ENCODE measurements at places on chromosomes 3 and 15.

DNA sequence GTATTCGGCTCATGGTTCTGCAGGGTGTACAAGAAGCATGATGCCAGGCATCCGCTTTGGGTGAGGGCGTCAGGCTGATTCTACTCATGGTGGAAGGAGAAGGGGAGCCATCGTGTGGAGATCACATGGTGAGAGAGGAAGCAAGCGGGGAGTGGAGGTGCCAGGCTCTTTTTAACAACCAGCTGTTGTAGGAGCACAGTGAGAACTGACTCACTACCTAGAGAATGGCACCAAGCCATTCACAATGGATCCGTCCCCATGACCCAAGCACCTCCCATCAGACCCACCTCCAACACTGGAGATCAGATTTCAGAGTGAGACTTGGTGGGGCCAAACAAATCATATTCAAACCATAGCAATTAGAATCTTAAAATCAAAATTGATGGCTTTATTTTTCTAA lies 259.8 kb upstream of the CTDSPL start:
- no peak overlapping the region for H3K4me3 ChIP-seq
- DNase-seq = no peak
- H3K36me3 ChIP-seq = peaks cover 23% of the 10 kb centered on the region
- no peak overlapping the region for H3K27ac ChIP-seq

GRCh38 chr3:69558912-69559311 lies 173.0 kb upstream of the FRMD4B start:
- peaks cover 9% of the 10 kb centered on the region for H3K27me3 ChIP-seq
- no peak overlapping the region for H3K4me3 ChIP-seq
- H3K27ac ChIP-seq = no peak overlapping the region
- no peaks in the 10 kb centered on the region for H3K4me1 ChIP-seq
- H3K36me3 ChIP-seq = no peaks in the 10 kb centered on the region
- DNase-seq = no peak

GRCh38 chr3:82978368-82978767 lies 1216.9 kb upstream of the GBE1 start:
- peaks cover 2% of the 10 kb centered on the region for H3K27me3 ChIP-seq
- no peak for DNase-seq
- H3K4me3 ChIP-seq = no peak overlapping the region
- no peak overlapping the region for H3K27ac ChIP-seq
- H3K36me3 ChIP-seq = no peaks in the 10 kb centered on the region
- no peaks in the 10 kb centered on the region for H3K4me1 ChIP-seq

GRCh38 chr3:60948488-60948887 lies 302.8 kb downstream of the FHIT start:
- no peaks in the 10 kb centered on the region for H3K36me3 ChIP-seq
- H3K27me3 ChIP-seq = no peaks in the 10 kb centered on the region
- DNase-seq = no peak
- H3K4me1 ChIP-seq = no peaks in the 10 kb centered on the region
- no peak overlapping the region for H3K4me3 ChIP-seq
- H3K27ac ChIP-seq = no peak overlapping the region

DNA sequence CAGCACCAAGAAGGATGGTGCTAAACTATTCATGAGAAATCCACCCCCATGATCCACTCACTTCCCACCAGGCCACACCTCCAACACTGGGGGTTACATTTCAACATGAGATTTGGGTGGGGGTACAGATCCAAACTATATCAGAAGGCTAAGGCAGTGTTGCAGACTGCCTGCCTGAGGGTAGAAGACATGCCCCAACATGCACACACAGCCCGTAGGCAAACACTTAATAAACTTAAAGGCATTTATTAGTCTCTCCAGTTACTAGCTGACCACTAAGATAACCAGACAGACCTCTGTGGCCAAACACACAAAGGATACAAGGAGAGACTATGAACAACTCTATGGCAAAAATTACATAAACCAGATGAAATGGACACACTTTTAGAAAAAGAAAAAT lies 10.2 kb downstream of the FAM162A start:
- no peak overlapping the region for H3K4me3 ChIP-seq
- peaks cover 8% of the 10 kb centered on the region for H3K27me3 ChIP-seq
- no peak for DNase-seq
- peak overlapping the region; percentile 72 for H3K27ac ChIP-seq
- peaks cover 17% of the 10 kb centered on the region for H3K4me1 ChIP-seq

DNA sequence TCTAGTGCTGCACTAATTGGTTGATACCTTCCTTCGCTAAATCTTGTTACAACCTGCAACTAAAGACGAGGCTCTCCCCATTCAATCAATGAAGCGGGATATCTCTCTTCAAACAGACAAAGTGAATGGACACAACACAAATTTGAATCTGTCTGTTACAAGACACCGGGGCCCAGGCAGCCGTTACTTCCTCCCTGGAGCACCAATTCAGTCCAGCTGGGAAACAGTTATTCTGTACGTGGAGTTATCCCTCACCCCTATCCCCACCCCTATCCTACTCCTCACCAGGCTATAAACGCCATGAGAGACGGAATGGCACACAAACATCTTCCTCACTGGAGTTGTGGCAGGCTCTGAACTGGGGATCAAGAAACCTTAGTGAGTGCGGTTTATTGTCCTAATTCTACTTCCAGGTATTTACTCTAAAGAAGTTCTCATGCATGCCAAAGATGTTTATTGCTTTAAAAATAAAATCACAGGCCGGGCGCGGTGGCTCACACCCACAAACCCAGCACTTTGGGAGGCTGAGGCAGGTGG lies 181.8 kb downstream of the FOXP1 start:
- no peak overlapping the region for H3K4me3 ChIP-seq
- peak overlapping the region; percentile 96 for H3K27ac ChIP-seq
- DNase-seq = no peak
- H3K27me3 ChIP-seq = no peaks in the 10 kb centered on the region
- H3K36me3 ChIP-seq = peaks cover 22% of the 10 kb centered on the region

DNA sequence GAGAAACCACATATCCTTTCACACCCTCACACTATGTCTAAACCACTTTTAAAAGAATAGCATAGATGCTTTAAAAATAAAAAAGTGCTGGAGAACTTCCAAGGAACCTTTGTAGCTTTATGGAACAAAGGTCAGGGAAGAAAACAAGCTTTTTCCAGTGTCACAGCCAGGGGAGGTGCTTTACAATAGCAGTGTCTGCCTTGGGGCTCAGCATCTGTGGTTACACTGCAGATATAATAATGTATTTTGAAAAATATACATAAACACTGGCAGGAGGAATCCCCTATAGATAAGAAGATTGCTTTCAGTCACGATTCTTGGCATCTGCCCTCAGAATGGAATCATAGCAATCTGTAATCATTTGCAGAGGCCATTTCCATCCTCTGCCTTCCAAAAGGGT lies 362.4 kb upstream of the LRRC3B start:
- H3K4me3 ChIP-seq = no peak overlapping the region
- H3K36me3 ChIP-seq = no peaks in the 10 kb centered on the region
- no peaks in the 10 kb centered on the region for H3K4me1 ChIP-seq
- no peaks in the 10 kb centered on the region for H3K27me3 ChIP-seq
- no peak for DNase-seq

DNA sequence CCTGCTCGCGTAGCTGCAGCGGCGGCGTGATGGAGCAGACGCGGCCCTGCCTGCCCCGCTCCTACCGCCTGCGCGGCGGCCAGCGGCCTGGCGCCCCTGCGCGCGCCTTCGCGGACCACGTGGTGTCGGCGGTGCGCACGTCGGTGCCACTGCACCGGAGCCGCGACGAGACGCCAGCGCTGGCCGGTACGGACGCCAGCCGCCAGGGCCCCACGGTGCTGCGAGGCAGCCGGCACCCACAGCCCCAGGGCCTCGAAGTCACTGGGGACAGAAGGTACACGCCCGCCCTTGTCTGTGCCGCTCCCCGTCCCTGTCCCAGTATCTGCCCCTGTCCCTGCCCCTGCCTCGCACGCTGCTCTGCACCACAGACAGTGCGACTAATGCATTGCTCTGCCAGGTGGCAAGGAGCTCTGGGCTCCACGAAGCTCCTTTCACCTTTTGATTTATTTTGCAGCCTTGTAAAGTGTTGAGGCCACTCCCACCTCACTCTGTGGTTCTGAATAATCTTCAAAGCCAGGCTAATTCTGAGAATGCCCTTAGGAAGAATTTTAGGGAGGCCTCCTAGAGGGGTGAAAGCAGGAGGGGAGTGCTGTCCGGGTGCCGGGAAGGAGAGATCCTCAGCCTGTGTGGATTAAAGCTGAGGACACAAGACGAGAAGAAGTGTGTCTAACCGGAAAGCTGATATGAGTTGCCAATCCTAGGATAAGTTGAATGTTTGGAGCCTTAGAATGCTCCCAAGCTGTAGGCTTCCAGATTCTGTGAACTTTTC lies 100.0 kb downstream of the THSD4 start:
- peaks cover 7% of the 10 kb centered on the region for H3K27me3 ChIP-seq
- H3K4me3 ChIP-seq = no peak overlapping the region
- H3K4me1 ChIP-seq = peaks cover 7% of the 10 kb centered on the region
- peaks cover 16% of the 10 kb centered on the region for H3K36me3 ChIP-seq
- H3K27ac ChIP-seq = peak overlapping the region; percentile 56

DNA sequence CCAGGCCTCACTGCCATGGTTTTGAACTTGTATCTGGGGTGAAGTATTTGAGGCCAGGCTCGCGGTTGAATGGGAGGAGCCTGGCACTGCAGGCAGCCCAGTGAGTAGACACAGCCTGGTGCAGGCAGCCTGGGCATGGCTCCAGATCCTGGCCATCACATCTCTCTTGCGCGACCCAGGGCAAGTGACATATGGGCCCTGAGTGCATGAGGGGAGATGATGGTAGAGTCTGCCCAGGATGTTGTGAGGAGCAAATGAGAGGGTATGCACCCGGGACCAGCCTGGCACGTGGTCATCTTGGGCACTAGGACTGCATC lies 103.5 kb downstream of the TBC1D2B start:
- peaks cover 8% of the 10 kb centered on the region for H3K27me3 ChIP-seq
- no peak overlapping the region for H3K27ac ChIP-seq
- DNase-seq = no peak
- no peak overlapping the region for H3K4me3 ChIP-seq

DNA sequence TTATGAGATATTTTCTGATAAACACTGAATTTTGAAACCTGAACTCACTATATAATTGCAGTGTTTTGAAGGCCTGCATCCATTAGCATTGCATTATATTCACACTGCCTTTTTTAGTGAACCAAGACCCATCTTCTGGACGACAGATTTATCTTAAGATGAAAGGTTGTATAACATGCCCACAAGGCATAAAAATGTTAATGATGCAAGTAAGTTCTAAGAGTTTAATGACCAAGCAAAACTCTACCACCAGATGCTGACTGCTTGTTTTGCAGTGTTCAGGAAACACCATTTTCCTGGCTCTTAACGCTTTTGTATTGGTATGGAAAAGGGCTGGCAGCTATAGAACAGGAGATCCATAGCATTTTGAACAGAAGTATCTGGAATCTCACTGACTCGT lies 46.1 kb downstream of the USP50 start:
- DNase-seq = no peak
- peaks cover 45% of the 10 kb centered on the region for H3K36me3 ChIP-seq
- no peak overlapping the region for H3K4me3 ChIP-seq
- peaks cover 2% of the 10 kb centered on the region for H3K27me3 ChIP-seq
- H3K27ac ChIP-seq = no peak overlapping the region

DNA sequence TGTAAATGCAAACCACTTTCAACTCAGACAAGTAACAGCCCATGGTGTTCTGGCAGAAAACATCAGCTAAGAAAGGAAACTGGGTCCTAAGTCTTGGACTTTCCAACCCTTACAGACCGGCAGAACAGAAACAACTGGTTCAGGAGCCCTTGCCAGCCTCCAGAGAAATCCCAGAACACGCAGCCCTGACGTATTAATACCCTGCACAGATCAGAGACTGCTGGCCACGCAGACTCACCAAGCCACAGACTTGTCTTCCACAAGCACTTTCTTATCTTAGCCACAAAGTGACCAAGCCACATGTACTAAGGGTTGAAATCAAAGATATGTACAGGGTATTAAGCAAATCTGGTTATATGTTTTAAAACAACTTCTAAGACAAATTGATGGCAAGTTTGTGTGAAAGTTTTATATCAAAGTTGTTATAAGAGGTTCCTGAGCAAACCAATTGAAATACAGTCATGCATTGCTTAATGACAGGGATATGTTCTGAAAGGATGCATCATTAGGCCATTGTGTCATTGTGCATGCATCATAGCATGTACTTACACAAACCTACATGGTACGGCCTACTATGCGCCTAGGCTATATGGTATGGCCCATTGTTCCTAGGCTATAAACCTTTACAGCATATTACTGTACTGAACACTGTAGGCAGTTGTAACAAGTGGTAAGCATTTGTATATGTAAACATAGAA lies 36.8 kb downstream of the BTD start:
- H3K27me3 ChIP-seq = no peaks in the 10 kb centered on the region
- H3K27ac ChIP-seq = no peak overlapping the region
- peaks cover 24% of the 10 kb centered on the region for H3K36me3 ChIP-seq
- DNase-seq = no peak
- H3K4me1 ChIP-seq = peaks cover 19% of the 10 kb centered on the region
- no peak overlapping the region for H3K4me3 ChIP-seq

GRCh38 chr15:41971895-41972252 lies 483 bp downstream of the EHD4 start:
- peak overlapping the region; percentile 89 for H3K4me3 ChIP-seq
- H3K27me3 ChIP-seq = peaks cover 25% of the 10 kb centered on the region
- H3K36me3 ChIP-seq = no peaks in the 10 kb centered on the region
- no peak overlapping the region for H3K27ac ChIP-seq
- H3K4me1 ChIP-seq = peaks cover 24% of the 10 kb centered on the region

DNA sequence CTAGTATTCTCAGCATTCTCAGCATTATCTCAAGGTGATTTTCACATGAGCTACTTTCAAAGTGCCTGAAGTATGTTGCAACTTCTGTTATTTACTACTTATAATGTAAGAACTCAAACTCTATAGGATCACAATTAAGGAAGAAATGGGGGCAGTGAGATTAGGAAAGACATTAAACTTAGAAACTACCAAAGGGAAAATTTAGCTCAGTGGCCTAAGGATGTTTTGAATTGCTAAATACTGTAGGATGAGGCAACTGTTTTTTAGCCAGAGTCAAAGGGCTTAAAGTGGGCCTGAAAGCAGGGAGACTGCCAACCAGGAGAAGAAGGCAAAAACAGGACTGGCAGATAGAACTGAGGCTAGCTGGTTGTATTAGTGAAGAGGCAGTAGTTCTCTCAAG lies 55.5 kb upstream of the MBNL1 start:
- H3K4me1 ChIP-seq = peaks cover 5% of the 10 kb centered on the region
- H3K36me3 ChIP-seq = no peaks in the 10 kb centered on the region
- no peak for DNase-seq
- no peak overlapping the region for H3K4me3 ChIP-seq

DNA sequence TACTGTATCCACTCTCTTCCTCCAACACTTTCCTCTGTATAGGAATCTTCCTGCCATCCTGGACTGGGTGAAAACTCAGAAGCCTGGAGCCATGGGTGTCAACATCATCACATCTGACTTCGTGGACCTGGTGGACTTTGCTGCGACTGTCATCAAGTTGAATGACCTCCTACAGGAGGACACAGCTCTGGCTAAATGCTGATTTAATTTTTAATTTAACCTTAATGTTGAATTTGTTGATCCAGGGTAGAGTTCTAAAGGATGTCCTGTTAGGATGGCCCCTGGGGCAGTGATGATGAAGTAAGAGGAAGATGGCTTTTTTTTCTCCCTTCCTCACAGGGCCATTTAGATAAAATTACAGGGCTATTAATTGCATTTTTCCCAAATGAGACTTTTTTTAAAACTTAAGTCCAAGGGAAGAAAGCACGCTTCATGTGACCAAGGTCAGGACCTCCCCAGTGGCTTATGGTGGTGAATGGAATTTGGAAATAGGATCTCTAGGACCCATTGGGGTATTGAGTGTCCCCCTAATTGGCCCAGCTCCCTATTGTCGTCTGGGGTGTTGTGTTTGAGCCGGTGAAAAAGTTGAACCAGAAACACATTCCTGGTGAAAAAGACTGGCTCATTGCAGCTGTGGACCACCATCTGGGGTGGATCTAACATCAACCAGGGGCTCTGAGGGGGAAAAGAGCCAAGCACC lies 125.7 kb upstream of the ZBED2 start:
- H3K4me3 ChIP-seq = no peak overlapping the region
- H3K27ac ChIP-seq = no peak overlapping the region
- no peak for DNase-seq
- peaks cover 8% of the 10 kb centered on the region for H3K4me1 ChIP-seq
- H3K27me3 ChIP-seq = no peaks in the 10 kb centered on the region

All from nephron progenitor cell (in vitro differentiated cells).